ENCODE measurements at places on chromosomes 3 and 15.

GRCh38 chr15:22911306-22911705, 68.9 kb downstream of the CYFIP1 start:
- DNase-seq = no peak

- DNase-seq = no peak
Measured at GRCh38 chr15:49282366-49282765, 112.3 kb downstream of the GALK2 start.

DNA sequence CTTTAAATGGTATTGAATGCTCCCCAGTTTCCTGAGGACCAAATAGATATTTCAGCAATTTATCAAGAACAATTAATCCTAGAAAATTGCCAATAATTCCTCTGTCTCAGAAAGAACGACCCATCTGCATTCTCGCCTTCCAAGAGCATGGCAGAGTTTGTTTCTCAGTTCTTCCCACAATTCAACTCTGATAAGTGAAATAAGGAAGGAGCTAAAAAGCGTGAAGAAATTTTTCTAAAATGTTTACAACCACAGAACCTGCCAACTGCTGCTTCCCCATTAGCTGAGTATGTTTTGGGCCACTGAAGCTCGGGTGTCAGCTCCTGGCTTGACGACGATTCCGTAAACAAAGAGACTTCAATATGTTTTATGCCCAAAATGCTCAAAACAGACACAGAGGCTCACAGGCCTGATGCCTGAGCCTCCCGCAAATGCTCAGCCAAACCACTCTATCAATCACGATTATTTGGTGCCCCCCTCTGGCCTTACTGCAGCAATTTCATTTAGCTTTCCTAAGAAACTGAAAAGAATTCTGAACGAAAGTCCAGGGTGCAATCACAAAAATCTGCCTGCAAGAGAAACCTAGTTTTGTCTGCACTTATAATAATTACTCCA, 259.2 kb upstream of the CCDC54 start:
- no peak for DNase-seq

- no peak for DNase-seq
Measured at GRCh38 chr15:56868170-56868569, 50.3 kb upstream of the TCF12 start.

DNA sequence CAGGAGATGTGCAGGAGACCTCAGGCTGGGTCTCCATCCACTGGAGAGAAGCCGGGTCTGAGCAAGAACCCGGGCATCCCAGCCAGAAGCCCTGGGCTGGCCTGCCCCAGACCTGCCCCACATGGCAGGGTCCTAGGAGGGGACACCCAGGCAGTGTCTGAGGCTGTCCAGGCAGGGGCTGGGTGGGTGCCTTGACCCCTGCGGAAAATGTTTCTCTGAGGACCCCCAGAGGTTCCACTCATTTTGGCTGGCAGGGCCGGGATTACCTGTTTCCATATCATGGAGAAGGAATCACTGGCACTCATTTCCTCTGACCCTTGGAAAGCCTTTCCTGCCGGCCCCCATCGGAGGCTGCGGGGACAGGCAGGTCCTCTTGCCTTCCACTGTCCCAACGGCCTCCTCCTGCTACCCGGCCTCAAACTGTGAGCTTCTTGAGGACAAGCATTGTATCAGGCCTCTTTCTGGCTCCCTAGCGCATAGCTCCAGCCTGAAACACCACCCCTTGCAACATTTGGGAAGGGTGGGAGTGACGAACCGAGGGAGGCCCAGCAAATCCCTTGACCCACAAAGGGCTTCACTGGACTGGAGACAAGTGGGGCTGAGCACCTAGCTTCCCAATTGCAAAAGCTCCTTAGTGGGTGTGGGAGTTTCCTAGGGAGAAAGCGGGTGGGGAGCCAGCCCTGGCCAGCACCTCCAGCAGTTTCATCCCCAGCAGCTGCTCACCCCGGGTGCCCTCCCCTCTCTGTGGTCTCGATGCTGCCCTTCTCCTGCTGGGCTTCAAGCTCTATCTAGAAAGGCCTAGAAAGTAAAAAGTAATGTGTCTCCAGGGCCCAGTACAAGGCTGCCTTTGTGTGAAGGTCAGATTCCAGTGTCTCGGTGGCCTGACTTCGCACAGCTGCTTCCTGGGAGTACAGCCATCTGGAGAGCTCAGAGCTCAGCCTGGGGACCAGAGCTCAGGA, 29.7 kb downstream of the ACSBG1 start:
- no peak for DNase-seq

DNA sequence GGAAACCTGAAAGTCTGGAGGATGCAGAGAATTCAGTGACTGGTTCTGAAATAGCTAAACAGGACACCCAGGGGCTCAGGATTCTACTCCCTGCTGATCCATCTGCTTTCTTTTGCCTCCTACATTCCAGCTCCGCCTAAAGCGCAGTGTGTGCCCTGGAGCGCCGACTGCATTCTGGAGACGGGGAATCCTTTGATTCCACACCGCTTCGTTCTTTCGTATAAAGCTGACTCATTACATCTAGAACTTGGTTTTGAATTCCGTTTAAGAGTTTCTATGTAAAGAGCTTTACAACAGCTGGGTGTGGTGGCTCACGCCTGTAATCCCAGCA, 61.8 kb downstream of the SENP2 start:
- DNase-seq = no peak
